ENCODE measurements at places on chromosomes 6 and 20. TPM values are rescaled to one million over a fixed set of nuclear protein-coding genes. Genes with fewer than 3 reads are reported as not detected.

Gene TDP2
- 19.7 TPM for total RNA-seq

Gene FITM2
- 8.7 TPM for total RNA-seq

Gene BPIFB1
- 1.4 TPM for total RNA-seq

- DNase-seq, result no peak
Measured at GRCh38 chr6:79011940-79012339, 66.1 kb downstream of the PHIP start.

DNA sequence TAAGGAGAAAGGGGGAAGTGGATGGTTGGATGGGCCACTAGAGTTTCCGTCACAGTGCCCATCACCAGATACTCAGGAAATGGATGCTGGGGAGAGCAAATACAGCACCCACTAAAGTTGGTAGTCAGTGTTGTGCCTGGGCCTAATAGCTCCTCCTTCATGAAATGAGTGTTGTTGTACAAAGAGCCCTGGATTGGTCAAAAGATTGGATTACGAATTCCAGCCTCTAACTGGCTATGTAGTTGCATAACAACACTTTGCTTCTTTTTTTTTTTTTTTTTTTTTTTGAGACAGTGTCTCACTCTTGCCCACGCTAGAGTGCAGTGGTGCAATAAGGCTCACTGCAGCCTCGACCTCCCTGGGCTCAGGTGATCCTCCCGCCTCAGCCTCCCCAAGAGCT, 27.4 kb downstream of the KCNG1 start:
- DNase-seq, result no peak

GRCh38 chr6:1498491-1499113, 109.2 kb downstream of the FOXF2 start:
- DNase-seq, result no peak

GRCh38 chr20:62030834-62031434, 34.7 kb downstream of the TAF4 start:
- no peak for DNase-seq

- DNase-seq, result no peak
Measured at GRCh38 chr20:48544402-48545339, 283.1 kb downstream of the PREX1 start.

GRCh38 chr6:166614171-166614583, 12.9 kb downstream of the RPS6KA2 start:
- no peak for DNase-seq

DNA sequence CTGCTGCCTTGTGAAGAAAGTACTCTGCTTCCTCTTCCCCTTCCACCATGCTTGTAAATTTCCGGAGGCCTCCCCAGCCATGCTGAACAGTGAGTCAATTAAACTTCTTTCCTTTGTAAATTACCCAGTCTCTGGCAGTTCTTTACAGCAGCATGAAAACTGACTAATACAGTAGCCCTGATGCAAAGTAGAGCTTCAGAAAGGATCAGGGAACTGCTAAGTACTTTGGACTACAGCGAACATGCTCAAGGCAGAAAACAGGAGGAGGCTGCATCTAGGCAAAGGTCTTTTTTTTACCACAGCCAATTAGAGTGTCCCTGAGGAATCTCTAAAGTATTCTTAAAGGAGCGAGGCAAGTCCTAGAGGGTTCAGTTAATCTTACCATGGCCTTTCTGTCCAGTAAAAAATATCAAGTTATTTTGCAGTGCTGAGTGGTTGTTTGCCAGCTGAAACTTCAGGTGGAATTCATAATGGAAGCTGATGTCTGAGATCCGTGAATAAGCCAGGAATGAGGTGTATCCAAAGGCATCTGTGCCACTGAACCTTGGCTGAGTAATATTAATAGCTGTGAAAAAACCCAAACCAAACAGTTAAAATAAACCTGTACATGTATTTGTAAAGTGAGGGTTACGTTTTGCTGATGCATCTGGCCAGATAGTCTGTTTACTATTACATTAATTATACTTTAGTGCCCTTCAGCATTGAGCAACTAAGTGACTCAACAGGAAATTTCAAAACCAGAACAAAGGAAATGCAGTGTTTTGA, 170.4 kb downstream of the PHF3 start:
- DNase-seq, result peak; percentile 13

DNA sequence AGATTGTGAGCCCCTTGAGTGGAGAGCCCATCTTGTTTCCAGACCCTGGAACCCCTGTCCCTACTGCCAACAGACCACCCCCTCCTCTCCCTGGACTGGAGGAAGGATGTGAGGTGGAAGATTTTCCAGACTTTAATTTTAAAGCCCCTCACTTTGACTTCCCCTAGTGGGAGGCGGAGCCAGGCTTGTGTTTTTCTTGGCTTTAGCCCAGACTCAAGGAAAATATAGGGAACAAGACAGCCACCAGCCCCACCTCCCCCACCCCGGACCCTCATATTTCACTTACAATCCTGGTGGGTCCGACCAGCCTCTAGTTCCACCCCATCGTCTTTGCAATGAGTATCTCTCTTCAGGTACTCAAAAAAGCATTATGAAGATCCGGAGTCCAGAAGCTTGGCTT, 40.8 kb downstream of the NCR2 start:
- DNase-seq, result no peak

DNA sequence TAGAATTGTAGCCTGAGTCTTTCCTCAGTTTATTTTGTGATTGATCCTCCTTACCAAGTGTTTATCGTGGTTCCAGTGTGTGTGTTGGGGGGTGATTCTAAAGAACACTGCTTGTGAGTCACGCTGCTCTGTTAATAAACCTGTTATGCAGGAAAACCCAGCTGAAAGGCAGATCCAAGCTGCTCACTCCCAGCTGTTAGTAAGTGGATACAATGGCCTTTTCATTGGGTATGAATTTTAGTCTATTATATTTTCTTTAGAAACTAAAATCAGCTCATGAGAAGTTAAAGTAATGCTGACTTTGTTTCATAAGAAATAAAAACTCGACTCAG, 12.2 kb upstream of the DSTN start:
- peak; percentile 76 for DNase-seq

Measured in umbilical cord (tissue), 2 donors.